Progenitor cell of endocrine pancreas (in vitro differentiated cells): ENCODE measurements at places on chromosomes 2 and 18.

DNA sequence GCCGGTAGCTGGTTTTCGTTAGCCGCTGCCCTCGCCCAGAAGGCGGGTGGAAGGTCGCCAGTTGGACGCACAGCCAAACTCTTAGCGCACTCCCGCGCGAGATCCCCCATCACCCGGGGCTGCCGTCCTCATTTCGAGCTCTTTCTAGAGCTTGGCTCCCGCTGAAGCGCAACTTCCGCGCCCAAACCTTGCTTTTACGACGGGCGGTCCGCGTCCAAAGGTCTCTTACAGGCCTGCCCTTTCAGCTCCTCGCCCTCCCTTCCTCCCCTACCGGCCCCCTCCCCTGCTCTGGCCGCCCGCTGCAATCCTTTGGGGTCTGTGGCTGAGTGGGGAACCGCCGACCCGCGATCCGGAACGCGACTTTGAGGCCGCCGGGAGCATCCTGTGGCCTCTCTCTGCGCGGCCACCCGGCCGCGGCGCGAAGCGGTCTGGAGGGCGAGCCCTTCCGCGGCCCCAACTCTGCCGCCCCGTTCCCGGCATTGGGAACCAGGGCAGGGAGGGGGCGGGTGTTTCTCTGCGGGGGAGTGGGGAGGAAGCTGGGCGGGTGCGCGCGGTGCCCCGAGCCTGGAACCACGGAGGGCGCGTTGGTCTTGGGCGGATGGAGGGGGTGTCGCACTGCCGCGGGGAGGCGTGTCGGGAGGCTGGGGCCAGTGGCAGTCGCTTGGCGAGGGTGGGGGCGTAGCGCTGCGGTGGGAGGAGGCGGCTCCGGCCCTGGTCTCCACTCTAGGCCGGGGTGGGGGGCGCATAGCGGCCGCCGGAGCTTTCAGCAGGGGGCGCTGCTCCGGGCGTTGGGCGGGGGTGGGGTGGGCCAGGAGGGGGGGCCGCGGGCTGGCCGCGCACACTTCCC, at the start of gene GDF7:
Gene GDF7 (plus strand): TSS at position 841 of the 847 bp plus-strand sequence. CDS start 96 bp downstream, outside the sequence.
- no peak for DNase-seq

DNA sequence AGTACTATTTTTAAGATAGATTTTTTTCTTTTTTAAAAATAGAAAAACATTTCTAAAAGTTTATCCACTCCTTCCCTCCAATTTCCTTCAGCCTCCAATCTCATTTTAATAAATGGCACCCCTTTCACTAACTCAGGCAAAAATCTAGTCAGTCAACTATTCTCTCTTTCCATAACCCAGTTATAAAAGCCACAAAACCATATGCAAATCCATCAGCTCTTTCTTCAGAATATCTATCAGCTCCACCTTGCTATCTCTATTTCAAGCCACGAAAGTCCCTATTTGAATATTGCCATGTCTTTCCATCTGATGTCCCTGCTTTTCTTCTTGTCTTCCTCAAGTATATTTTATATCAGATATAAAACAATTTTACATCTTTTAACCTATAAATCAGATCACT, 397.1 kb downstream of the ERBB4 start:
- DNase-seq = no peak

DNA sequence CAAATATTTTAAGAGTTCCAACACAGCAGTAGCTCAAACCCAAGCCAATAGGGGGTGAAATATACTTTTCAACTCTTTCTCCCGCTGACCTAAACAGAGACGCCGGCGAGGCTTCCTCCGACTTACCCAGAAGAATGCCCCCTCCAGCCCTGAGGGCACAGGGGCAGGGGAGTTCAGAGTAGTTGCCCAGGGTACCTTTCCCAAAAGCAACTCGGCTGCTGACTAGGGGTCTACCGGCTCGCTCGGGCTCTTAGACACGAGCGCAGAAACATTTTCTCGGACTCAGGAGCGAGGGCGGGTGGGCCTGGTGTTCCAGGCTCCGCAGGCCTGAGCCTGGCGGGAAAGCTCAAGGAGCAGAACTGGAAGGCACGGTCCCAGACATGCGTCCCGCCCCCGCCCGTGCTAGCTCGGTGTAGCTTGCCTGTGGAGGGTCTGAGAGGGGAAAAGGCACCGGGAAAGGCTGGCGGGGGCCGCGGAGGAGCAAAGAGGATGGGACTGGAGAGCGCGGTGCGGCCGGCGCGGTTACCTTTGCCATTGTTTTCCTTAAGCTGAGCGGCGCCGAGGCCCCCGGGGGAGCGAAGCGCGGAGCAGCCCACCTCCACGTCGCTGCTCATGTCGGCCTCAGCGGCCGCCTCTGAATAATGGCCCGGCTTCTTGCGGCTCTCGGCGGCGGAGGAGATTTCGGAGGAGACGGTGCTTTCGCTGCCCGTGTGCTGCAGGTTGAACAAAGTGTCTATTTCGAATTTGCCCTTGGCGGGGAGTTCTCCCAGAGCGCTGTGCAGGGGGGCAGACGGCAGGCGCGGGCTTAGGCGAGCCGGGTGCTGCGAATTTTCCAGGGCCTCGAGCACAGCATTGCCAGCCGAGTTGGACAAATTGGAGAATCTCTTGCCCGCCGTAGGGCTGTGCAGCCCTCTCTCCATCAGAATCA, 674 bp downstream of the EVX2 start:
- no peak for DNase-seq

DNA sequence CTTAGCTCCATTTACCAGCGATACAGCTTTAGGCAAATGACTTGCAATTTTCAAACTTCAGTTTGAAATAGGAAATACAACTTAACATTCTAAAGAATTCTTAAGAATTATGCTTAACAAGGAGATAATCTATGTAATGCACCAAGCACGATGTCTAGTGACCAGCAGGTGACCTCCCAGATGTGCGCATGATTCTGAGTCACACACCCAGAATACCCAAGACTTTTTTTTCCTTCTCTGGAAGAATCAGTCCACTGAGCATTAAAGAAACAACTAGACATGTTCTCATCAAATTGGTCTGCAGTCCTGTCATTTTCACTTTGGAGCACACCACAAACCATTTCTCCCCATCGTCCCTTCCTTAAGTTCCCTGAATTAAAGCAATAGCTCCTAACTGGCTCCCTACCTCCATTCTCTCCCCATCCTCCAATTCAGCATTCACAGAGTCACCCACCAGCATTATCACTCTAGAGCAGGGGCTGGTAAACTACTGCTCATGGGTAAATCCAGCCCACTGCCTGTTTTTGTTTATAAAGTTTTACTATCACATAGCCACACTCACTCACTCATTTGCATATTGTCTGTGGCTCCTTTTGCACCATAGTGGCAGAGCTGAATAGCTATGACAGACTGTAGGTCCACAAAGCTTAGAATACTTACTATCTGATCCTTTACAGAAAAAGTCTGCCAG, 13.2 kb downstream of the EVA1A start:
- DNase-seq = no peak

DNA sequence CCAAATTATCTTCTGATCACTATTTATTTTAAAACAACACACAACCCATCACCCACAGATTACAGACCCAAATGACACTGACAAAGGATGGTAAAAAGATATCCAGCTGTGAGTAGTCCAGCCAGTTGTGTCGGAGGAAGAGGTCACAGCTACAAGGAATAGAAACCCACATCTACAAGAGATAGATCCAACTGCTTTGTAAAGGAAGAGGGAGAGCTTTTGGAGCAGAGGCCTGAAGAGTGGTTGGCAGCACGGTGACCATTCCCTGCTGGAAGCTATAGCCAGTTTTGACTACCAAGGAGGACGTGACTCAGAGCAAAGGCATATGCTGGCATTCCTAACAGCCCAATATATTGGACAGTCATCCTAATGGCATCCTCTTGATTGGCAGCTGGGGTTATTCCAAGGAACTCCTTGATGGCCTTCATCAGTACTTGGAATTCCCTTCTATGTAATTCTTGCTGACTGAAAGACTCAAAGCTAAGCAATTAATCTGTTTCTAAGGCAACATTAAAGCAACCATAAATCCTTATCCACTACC, 17.1 kb downstream of the SLC8A1 start:
- DNase-seq = no peak

GRCh38 chr2:179311101-179311500, 46.5 kb upstream of the SESTD1 start:
- DNase-seq = no peak

- no peak for DNase-seq
These were observed 194.1 kb downstream of the TPGS2 start for GRCh38 chr18:36634573-36635216.

GRCh38 chr18:33578518-33579348, 714 bp downstream of the ASXL3 start:
- peak; percentile 56 for DNase-seq

GRCh38 chr2:65075176-65075575, 19.0 kb downstream of the CEP68 start:
- no peak for DNase-seq

DNA sequence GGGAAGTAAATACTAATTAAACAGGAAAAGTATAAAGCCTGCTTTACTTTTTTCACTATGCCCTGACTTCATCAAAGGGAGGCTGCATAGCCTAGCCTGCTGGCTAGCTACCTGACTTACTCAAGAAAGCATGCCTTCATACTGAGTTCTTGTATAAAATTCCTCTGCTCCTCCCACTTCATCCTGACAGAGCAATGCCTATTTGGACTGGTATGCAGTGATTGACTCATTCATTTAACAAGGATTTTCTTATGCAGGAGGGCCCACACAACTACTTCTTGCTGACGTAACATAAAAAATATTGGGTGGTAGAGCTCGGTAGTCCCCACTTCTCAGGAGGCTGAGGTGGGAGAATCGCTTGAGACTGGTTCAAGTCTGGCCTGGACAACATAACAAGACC, 70.5 kb downstream of the PRPF40A start:
- no peak for DNase-seq
